ENCODE measurements at places on chromosomes 12 and 14.
A peak's percentile ranks its signal among the peaks of the same experiment; 100 is the strongest.

- H3K4me1 ChIP-seq: no peaks in the 10 kb centered on the region
- no peaks in the 10 kb centered on the region for H3K27me3 ChIP-seq
- DNase-seq: no peak
- H3K36me3 ChIP-seq: no peaks in the 10 kb centered on the region
Observed at GRCh38 chr12:114476159-114476558, 70.2 kb upstream of the TBX5 start.

DNA sequence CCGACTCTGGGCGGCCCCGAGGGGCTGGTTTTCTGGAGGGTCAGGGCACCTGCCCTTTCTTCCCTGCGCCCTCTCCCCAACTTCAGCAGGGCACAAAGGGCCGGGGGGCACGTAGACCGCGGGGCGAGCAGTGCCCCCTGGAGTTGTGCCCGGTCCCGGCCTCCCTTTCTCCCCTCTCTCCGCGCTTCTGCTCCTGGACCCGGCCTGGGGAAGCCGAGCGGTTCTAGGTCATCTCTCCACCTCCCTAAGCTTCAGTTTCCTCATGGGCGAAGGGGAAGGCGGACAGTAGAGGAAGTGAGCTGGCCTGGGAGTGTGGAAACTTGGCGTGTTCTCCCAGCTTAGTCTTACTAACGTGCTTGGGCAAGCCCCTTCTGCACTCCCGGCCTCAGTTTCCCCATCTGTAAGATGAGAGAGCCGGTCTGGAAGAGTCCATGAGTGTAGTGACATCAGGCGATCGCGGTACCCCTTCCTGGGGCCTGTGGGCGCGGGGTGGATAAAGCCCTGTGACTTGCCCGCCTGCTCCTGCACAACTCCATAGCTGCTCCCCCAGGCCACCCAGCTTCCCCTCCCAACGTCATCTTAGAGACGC, 158.6 kb upstream of the PARP11 start:
- no peaks in the 10 kb centered on the region for H3K27me3 ChIP-seq
- DNase-seq: peak; percentile 17
- no peaks in the 10 kb centered on the region for H3K36me3 ChIP-seq

DNA sequence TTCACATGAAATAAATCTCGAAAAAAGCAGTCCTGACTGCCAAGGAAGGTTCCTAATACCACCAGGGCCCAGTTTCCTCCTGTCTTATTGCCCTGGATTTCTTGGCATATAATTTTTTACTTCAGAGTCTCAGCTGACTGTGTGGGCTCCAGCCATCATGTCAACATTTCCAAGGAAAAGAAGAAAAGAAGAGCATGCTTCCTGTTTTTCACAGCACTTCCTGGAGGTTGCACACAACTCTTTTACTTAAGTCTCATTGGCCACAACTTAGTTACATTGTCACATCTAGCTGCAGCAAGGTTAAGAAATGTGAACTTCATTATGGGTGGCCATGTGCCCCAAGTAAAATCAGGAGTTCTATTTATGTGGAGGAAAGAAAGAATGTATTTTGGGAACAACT, 24.3 kb downstream of the DACT1 start:
- peaks cover 4% of the 10 kb centered on the region for H3K4me1 ChIP-seq
- H3K36me3 ChIP-seq: no peaks in the 10 kb centered on the region
- DNase-seq: no peak
- no peak overlapping the region for H3K4me3 ChIP-seq
- no peaks in the 10 kb centered on the region for H3K27me3 ChIP-seq

GRCh38 chr12:89264837-89265236, 87.5 kb downstream of the DUSP6 start:
- no peaks in the 10 kb centered on the region for H3K36me3 ChIP-seq
- no peaks in the 10 kb centered on the region for H3K27me3 ChIP-seq
- H3K4me1 ChIP-seq: no peaks in the 10 kb centered on the region
- no peak overlapping the region for H3K27ac ChIP-seq
